ENCODE measurements at places on chromosomes 3 and 15.

DNA sequence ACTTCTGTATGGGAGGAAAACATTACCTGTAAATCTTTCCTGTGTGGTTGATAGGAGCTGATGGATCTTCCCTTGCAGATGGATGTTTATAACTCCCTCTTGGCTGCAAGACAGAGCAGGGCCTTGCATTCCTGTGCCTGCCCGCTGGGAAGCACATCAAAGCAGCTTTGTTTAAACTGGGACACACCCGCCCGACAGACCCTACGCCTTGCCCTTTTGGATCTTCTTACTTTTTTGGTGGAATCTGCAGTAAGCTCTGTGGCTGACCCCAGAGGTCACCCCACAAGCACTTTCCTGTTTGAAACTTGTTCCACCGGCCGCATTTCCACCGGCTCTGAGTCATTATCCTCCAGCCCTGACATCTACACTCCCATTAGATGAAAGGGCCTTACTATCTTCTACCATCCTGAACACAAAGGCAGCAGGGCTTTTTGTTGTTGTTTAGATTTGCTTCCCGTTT is 244.1 kb upstream of the STT3B start:
- no peak for DNase-seq

GRCh38 chr15:94917068-94917467 is 685.7 kb downstream of the MCTP2 start:
- DNase-seq: no peak

GRCh38 chr15:101004986-101005747 is 86.0 kb downstream of the LRRK1 start:
- no peak for DNase-seq

DNA sequence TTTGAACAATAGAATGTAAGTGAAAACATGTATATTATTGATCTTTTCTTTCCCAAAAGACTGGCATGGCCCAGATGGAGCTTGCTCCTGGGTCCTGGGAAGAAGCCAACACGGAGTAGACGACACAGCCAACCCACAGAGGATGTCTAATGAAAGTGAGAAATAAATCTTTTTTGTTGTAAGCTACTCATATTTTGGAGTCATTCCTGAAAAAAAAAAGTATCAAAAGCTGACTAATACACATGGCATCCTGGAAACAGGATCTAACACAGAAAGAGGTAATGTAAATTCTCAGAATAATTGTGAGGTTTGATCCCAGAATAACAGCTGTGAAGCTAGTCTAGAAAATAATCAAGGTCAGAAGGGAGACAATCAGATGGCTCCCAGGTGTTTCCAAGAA is 12.6 kb upstream of the FRMD5 start:
- DNase-seq: no peak

DNA sequence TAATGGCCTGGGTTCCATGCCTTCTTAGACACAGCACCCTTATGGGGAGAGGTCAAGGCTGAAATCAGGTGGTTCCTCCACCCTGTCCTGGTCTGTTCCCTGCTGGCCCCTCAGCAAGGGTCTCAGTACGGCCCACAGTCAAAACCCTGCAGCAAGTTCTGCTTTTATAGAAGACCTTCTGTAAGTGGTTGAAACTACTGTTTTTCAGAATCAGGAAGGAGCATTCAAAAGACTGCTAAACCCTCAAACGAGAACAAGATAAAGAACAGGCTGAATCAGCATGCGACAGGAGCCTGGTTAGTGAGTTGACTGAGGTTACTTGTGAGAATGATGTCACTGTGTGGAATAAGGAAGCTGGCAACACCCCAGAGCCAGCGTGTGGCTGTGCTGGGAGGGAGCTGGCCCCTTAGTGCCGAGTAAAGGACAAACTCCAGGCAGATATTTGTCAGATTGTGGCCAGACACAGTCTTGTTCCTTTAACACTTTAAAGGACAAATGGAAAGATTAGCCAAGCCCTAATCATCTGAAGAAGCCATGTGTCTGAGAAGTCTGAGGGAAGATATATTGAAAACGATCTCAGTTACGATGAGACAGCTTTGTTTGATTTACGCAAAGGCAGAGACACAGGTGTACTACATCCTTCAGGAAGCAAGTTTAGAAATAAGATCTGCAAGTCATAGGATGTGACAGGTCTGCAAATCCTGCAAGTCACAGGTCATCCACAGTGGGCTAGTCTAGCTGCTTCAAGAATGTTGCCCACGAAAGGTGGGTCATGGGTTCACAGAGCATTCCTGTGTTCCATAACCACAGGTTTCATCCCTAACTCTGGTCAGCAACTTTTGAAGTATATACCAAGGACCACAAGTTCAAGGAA is 54.0 kb downstream of the B3GNT5 start:
- DNase-seq: peak; percentile 10

All from stimulated activated CD8-positive, alpha-beta memory T cell treated with anti-CD3 and anti-CD28 coated beads, Interleukin-7, amount 100 ng/mL, for 1 hour (primary cell).